ENCODE measurements at places on chromosomes 1 and 21.

DNA sequence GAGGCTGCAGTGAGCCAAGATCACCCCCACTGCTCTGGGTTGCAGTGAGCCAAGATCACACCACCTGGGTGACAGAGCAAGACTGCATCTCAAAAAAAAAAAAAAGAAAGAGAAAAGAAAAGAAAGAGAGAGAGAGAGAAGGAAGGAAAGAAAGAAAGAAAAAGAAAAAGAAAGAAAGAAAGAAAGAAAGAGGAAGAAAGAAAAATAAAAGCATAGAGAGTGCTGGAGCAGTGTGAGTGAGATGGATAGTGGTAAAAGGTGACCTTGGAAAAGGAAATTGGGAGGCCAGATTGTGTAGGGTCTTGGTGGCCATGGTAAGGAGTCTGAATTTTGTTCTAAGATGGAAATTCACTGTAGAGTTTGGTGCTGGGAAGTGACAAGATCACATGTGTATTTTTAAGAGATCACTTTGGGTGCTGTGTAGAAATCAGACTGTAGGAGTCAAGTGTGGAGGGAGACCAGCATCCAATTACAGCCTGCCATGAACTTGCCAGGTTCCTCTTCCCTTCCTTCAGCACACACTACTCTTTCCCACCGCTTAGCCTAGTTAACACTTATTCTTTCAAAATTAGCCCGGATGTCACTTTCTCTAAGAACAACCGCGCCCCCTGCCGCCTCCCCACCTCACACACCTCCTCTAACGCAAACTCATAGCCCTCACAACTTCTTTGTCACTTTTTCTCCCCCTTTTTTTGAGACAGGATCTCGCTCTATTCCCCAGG is 17.9 kb downstream of the MTX1 start:
- DNase-seq, result peak; percentile 80

DNA sequence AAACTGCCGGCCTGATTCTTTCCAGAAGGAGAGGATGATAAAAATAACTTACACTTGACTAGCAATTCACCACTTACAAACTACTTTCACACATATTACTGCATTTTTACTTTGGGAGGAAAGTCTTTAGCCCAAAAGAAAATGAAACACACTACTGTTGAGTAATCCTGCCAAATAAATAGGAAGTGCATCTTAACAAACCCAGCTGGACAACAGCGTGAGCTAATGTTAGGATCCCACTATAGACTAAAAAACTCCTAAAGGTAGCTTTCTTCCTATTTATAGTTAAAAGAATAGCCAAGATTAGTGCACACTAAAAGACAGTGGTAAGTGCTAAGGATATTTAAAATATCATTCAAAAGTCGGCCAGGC is 83.8 kb downstream of the HSF2BP start:
- no peak for DNase-seq

DNA sequence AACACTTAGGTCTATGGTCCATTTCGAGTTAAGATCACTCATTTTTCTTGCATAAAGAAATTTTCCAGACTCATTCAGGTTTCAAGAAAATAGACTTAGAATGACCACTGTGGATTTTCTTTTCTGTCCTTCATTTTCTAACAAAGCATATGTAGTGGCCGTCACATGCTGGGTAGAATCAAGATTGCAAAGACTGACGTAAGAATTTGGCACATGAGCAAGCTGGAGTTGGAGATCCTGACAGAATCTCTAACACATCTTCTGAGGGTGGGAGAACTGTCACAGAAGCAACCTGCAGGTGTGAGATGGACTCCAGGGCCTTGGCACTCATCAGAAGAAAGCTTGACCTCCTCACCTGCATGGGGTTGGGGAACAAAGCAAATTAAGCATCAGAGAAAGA is 28.6 kb downstream of the KIF26B start:
- peak; percentile 6 for DNase-seq

DNA sequence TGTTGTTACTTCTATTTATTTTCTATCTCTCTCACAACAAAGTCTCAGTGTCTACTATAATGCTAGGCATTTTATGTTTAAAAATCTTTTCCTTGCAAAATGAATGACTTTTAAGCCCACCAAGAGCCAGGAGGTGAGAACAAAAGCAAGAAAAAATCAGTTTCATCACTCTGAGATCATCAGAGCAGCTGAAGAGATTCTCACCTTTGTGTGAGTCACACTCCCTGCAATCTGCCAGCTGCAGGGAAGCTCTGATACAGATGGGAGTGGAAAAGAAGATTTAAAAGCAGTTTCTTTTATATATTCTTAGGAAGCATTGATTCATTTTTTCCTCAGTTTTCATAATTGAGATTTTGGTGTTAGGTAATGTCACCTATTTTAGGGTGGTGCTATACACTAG is 107.6 kb downstream of the LHX9 start:
- DNase-seq, result peak; percentile 59

GRCh38 chr1:56561227-56562019 is 17.9 kb downstream of the PLPP3 start:
- no peak for DNase-seq

GRCh38 chr1:197042676-197043341 is 24.3 kb downstream of the F13B start:
- no peak for DNase-seq

- no peak for DNase-seq
Measured at GRCh38 chr1:227922501-227923352, 25.0 kb downstream of the WNT9A start.

GRCh38 chr1:22057861-22058260 is 5.4 kb downstream of the CDC42 start:
- DNase-seq, result no peak

DNA sequence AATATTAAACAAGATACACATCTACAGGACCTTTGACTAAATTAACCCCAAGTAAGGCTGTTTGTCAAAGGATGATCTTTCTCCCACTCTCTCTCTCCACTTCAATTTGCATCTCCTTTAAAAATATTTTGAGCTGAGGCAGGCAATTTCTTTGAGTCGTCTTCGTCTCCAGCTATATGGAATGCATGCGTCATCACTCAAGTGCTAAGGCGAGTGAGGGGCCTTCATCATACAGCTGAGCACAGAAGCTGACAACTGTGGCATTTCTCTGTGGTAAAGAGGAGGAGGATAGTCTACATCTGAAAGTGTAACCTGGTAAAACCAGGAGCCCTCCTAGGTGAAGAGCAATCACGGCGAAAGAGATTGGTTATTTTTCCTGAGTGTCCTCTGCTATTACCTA is 7.6 kb downstream of the EPHX4 start:
- peak; percentile 62 for DNase-seq

GRCh38 chr1:94593611-94594010 is 52.1 kb upstream of the F3 start:
- DNase-seq, result no peak

DNA sequence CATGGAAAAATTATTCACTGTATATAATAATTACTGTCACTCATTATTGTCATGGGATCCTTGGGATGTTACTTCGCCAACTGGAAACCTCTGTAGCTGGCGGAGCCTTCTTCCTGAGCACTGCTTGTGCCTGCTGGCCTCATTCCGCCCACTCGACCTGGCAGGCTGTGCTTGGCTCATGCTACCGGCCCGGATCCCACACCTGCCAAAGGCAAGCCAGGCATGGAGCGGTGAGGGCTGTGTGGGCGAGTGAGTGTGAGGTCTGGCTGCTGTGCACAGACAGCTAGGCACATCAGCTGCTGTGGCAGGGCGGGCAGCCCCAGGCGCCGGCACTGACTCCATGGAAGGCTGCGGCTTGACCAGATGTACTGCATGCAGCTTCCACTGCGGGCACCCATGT is 78.4 kb downstream of the DISP1 start:
- no peak for DNase-seq
